ENCODE measurements at places on chromosomes 2 and 18. TPM values are rescaled to one million over a fixed set of nuclear protein-coding genes. Genes with fewer than 3 reads are reported as not detected.
A peak's percentile ranks its signal among the peaks of the same experiment; 100 is the strongest.

The KCNG3 gene
- not detected for total RNA-seq

GRCh38 chr2:100819370-100820272 lies at the start of gene NPAS2:
TSS of gene NPAS2 (plus strand) at chr2:100820139. CDS start at chr2:100904755, 84,616 bp downstream.
- no peaks in the 10 kb centered on the region for H3K4me1 ChIP-seq
- H3K27me3 ChIP-seq = no peaks in the 10 kb centered on the region
- peak within 1 kb of the TSS; percentile 96 for H3K27ac ChIP-seq
- peak within 1 kb of the TSS; percentile 91 for H3K4me3 ChIP-seq
- H3K36me3 ChIP-seq = no peaks in the 10 kb centered on the region

DNA sequence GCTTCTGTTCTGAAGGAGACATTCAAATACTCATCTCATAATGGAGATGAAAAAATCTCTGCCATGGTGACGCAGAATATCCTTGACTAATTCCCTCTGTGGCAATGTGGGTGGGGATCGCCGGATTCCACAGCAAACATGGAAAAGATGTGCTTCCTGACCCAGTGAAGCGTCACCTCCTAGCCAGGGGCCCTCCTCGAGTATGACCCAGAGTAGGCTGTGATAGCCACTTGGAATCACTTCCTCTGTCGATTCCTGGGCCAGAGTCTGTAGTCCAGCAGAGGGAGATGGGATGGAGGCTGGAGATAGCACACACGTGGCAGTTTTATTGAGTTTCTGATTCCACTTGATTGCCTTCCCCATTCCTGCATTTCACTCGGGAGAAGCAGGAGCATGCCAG lies 36.8 kb downstream of the DRC1 start:
- H3K36me3 ChIP-seq = no peaks in the 10 kb centered on the region
- no peaks in the 10 kb centered on the region for H3K4me1 ChIP-seq
- no peak overlapping the region for H3K27ac ChIP-seq
- DNase-seq = no peak
- H3K4me3 ChIP-seq = no peak overlapping the region

- no peaks in the 10 kb centered on the region for H3K27me3 ChIP-seq
- no peak overlapping the region for H3K27ac ChIP-seq
- H3K4me1 ChIP-seq = no peaks in the 10 kb centered on the region
- no peak overlapping the region for H3K4me3 ChIP-seq
- no peaks in the 10 kb centered on the region for H3K36me3 ChIP-seq
- DNase-seq = no peak
Measured at GRCh38 chr2:40036241-40036640, 257.2 kb upstream of the THUMPD2 start.
